NCI-H2081 (cell line): ENCODE measurements at places on chromosomes 2 and 18.

DNA sequence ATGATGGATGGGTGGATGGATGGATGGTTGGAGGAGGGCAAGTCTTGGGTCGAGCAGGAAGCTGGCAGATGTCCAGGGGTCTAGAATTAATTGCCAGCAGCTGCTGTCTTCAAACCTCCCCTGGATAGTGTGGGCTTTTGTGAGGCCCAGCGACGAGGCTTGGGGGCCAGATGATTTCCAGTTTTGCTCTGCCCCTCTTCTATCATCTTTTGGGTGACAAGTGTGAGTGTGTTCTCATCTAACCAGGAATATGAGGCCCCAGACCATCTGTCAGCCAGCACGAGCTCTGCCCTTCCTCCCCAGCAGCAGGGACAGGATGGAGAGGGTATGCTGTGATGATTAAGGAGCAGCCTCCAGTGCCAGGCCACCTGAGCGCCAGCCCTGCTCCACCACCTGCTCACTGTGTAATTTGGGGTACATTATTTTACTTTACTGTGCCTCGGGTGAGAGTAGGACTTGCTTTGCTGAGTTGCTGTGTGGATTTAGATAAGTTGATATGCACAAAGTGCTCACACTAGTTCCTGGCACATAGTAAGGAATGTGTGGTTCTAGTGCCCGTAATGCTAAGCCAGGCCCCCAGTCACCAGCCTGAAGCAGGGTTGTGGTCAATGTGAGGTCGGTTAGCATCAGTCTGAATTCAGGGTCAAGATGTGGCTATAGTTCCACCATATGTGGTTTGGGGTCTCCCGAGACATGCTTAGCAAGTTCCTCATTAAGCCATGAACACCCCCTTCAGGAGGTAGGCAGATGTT is 251.1 kb downstream of the CYP26B1 start:
- no peak for DNase-seq

- DNase-seq = no peak
These were observed 33.9 kb upstream of the TSPYL6 start for GRCh38 chr2:54289917-54290316.

DNA sequence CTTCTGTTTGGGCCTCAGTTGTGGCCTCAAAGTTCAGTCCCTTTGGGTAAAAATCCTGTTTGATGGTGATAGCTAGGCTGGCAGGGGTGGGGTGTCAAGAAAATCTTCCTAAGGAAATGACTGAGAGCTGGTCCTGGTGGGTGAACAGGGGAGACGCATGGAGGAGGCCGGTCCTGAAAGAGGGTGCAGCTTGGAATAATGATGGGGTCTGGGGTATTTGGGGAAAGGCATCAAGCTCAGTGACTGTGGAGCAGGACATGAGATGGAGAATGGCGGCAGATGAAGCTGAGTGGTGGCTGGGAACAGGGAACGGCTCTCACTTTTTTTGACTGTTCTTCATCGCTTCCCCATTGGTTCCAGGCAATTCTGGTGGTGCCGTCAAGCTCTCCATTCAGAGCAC is 140.7 kb upstream of the PKDCC start:
- no peak for DNase-seq

- DNase-seq = no peak
These were observed 3.6 kb upstream of the KCNJ3 start for GRCh38 chr2:154694881-154695280.

- DNase-seq = no peak
These were observed 155.2 kb downstream of the ALK start for GRCh38 chr2:29766191-29766590.

- no peak for DNase-seq
These were observed 794.8 kb downstream of the SATB2 start for GRCh38 chr2:198662905-198663304.

DNA sequence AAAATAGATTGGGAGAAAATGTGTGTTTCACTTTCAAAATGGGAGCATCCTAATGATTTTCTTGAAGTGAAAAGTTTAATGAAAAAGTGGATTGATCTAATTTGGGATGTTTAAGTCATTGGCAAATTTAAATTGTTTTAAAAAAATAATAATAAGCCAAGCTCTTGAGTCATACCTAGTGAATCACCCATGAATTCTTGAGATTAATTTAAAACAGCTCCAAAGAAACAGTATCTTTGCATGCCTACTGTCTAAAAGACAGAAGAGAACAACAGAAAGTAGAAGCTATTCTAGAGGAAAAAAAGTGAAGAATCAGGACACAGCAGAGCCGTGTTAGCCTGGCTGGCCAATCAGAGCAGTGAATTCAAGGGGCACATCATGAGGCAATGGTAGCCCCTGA is 7.7 kb downstream of the ACVR1C start:
- no peak for DNase-seq

DNA sequence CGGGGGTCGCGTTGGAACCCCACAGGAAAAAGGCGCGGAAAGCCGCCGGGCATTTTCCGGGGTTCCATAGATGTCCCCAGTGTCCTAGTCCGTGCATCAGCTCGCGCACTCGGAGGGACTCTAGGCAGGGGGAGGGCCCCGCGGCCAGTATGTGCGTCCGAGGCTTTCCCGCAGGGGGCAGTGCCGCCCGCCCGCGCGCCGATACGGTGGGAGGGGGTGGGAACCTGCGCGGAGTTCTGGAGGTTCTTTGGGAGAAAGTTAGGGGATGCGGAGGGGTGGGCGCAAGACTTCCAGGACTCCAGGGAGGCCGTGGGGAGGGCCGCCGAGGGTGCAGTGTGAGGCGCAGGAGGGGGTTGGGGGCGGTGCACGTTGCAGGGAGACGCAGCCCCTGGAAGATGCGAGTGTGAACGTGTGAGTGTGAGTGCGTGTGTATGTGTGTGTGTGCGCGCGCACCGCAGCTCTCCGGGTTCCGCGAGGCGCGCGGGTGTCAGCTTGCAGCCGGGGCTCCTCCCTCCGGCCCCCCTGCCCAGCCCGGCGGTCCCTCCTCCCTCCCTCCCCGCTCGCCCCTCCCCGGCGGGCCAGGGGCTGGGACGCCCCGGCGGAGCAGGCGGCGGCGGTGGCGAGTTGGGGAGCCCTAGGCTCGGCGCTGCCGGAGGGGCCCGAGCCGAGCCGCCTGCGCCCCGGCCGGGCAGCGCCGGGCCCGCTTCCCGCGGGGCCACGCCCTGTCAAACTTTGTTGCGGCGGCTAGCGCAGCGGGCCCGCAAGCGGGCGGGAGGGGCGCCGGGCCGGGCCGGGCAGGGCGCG is at the start of gene TCF7L1:
TCF7L1 (plus strand) TSS at position 559 of the 804 bp plus-strand sequence. CDS start 293 bp downstream, outside the sequence.
- DNase-seq = peak; percentile 17

- no peak for DNase-seq
These were observed 80.3 kb downstream of the RTN4 start for GRCh38 chr2:54969940-54970338.

- peak; percentile 64 for DNase-seq
These were observed at the start of gene ACOXL for GRCh38 chr2:110732422-110733413. Gene ACOXL (plus strand): TSS chr2:110732573. CDS start chr2:110768390, 35,817 bp downstream.

DNA sequence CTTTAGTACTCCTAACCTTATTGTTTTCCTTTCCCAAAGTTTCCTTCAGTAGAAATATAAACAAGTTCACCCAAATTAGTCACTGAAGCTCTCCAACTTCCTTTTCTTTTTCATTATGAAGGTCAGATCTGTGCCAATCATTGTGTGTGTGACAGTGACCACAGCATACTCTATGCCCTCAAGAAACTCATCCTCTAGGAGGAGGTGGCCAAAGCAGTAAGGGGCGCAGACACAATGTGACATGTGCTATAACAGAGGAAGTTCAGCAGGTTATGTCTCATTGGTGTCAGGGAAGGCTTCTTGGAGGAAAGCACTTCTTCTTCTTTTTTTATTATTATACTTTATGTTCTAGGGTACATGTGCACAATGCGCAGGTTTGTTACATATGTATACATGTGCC is 60.0 kb upstream of the PSME4 start:
- DNase-seq = no peak

GRCh38 chr2:127069536-127069935 is 37.4 kb downstream of the BIN1 start:
- no peak for DNase-seq

GRCh38 chr2:149690825-149691224 is 103.2 kb upstream of the MMADHC start:
- DNase-seq = no peak

DNA sequence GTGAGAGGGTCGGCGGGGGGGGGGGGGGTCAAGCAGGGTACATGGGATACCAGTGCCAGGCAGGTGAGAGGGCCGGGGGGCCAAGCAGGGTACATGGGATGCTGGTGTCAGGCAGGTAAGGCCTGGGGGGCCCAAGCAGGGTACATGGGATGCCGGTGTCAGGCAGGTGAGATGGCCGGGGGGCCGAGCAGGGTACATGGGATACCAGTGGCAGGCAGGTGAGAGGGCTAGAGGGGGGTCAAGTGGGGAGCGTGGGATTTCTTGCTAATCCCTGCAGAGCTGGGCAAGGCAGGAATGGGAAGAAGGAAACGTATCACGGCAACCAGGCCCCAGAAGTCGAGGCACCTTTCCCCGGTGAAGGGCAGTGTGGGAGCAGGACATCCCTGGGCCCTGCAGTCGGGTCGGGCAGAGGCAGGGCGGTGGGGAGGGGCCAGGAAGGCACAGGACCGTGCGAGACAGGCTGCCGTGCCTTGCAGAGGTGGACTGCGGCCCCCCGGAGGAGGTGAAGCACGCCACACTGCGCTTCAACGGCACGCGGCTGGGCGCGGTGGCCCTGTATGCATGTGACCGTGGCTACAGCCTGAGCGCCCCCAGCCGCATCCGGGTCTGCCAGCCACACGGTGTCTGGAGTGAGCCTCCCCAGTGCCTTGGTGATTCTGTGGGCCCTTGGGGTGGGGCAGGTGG is 49.3 kb downstream of the MTERF4 start:
- DNase-seq = no peak

- no peak for DNase-seq
These were observed 533 bp downstream of the CXCR4 start for GRCh38 chr2:136117391-136117841.

DNA sequence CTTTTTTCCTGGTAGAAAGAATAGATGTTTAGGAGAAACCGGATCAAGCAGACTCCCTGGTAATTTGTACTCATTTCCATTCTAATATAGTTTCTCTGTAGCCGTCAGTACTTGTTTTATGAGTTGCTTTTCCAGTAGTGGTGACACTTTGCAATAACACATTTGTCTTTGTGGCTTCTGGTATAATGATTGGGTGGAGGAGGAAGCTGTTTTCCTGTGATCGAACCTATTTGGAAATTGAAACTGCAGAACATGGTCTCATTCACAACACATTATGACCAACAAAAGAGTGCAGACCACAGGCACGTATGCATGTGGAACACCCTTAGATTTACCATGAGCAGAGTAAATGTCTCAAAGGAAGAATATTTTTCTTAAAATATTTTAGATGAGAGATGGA is 7.6 kb upstream of the SERPINB12 start:
- DNase-seq = no peak

GRCh38 chr18:60120231-60120750 is 220.5 kb downstream of the PMAIP1 start:
- no peak for DNase-seq

GRCh38 chr2:230941202-230942180 is 16.4 kb upstream of the GPR55 start:
- no peak for DNase-seq

GRCh38 chr2:120236791-120237190 is 13.6 kb upstream of the TMEM185B start:
- no peak for DNase-seq

GRCh38 chr18:21335927-21336488 is 94.0 kb downstream of the GREB1L start:
- DNase-seq = no peak

DNA sequence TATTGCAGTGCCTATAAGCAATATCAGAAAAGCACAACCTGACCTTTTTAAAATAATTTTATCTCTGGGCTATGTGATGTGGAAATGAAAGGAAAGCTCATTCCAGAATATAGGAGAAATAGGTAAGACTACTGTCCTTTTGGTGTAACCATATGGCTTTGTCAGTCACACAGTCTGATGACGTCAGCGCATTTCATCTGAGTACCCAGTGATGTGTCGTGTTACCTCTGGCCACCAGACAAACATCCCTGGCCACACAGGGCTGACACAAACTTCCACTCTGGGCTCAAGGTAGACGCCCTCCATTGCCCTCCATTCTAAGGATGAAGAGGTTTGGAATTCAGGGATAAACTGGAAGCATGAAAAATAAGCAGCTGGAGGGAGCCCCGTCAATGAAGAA is 506.7 kb downstream of the CMPK2 start:
- no peak for DNase-seq

DNA sequence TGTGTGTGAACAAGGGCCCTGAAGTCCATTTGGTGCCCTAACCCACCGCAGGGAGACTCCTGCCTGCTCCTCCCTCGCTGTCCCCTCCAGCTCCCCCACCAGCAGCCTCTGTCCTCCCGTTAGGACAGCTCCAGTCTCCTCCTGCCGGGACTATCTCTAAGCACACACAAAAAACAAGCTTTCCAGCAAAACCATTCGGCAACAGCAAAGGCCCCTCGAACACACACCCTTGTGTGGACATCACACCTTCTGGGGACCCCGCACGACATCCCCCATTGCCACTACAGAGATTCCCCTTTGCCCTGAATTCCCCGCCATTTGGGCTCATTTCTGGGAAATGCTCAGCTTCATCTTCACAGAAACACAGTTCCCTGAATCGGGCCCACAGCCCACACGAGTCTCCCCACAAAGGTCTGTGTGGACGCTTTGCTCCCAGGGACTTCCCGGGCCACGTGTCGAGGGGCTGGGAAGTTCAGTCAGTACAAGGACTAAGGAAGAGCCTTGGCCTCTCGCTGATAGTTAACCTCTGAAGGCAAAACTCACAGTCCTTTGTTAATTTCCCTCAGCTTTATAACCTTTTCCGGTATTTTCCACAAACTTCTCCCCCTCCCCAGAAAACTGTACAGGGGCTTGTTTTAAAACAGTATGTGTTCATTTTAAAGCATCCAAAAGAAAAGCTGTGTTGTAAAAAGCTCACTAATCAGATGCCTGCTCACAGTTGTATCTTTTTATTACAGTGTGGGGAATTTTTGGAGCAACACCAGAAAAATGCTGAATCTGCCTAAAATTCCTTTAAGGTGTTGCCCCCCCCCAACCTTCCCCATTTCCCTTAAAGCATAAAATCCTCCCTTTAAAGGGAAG is 25.9 kb downstream of the SMAD7 start:
- DNase-seq = no peak

DNA sequence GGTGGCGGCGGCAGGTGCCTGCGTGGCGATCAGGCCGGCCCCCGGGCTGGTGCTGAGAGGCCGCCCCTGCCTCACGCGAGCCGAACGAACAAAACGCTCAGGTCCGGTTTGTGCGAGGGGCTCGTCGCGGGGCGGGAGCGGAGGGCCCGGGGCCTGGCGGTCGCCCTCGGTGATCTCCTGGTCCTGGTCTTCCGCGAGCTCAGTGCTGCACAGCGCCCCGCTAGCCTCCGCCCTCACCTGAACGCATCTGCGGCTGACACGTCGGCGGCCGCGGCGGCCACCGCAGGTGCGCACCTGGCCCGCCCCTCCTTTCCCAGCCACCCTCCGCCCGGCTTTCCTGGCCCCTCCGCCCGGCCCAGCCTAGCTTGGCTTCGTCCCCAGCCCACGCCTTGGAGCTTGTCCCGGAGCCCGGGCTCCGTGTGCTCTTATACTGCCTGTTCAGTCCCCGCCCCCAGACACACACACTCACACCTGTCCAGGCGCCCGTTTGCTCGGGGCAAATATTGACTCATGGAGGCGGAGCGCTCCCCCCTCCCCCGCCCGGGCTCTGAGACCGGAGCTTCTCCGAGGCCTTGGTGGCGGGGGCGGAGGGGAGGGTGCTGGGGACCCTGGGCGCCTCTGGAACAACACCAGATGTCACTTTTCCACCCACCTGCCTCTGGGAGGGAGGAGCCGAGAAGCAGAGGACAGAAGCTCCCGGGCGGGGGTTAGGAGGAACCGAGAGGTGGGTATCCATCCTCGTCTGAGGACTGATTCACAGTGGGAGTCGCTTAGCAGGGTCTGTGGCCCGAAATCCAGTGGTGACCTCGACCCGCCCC is 8.6 kb upstream of the CRYBA2 start:
- DNase-seq = peak; percentile 99
